ENCODE measurements at places on chromosomes 1 and 21.

GRCh38 chr1:45200906-45201500, 5.4 kb downstream of the ZSWIM5 start:
- no peak for DNase-seq

DNA sequence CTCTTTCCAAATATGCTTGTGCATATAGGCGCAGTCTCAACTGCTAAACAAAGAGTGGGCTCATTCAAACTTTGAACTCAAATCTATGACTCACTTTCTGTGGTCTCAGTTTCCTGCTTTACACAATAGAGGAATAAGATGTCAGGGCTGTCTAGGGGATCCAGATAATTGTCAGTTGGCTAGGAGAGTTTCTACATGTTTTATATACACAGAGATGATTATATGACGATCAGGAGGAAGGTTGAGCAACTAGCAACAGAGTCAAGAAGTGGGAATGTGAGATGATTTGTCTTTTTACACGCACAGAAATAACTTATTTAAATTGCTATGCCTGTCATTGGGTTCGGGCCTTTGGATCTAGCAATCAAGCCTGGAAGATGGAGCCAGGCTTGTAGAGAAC, 299.4 kb upstream of the LYPLAL1 start:
- DNase-seq, result no peak

- no peak for DNase-seq
Observed at GRCh38 chr1:156276532-156276931, 6.1 kb downstream of the SMG5 start.

- no peak for DNase-seq
Observed at GRCh38 chr1:157844089-157844830, 2.7 kb upstream of the CD5L start.

DNA sequence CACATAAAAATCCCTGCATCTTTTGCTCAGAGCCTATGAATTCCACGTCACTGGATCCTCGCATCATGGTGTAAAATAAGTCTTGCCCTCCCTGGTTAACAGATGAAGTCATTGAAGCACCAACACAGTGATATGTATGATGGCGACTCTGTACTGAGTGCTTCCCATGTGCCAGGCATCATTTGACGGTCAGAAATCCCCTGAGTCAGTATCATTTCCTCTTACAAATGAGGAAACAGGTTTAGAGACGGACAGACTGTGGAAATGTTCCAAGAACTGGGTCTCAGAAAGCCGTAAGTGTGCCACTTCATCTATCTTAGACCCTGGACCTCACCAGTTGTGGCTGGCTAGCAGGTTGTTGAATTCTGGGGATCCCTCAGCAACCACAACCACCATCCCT, 5.1 kb upstream of the OLFML2B start:
- no peak for DNase-seq

DNA sequence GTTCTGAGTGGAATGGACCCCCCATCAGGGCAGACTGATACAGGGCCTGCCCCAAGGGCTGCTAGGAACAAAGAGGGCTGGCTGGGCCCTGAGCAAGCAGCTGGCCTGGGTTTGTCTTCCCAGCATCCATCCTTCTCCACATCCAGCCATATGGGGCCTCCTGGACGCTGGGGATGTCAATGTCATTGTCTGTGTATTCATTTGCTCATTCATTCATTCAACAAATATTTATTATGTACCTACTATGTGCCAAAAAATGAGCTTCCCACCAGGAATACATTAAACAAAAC, 15.6 kb upstream of the ECE1 start:
- DNase-seq, result no peak

DNA sequence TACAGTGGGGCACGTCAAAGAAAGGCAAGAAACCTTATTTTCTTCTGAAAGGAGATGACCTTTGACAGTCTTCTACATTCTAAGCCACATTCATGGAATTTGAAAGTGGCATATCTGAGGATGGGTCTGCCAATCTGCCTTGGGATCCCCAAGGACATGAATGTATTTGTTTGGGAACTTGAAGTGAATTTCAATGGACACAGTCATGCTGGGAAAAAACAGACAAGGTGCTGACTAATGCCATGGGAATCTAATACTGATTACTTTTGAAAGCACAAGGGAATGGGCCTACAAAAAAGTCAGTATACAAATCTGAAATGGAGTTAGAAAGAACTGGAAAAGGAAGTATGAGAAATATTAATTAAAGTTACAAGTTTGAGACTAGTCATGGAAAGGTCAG, 128.8 kb downstream of the KCNJ6 start:
- DNase-seq, result no peak

GRCh38 chr1:53584777-53585107, 125.5 kb downstream of the DMRTB1 start:
- DNase-seq, result no peak

- no peak for DNase-seq
Observed at GRCh38 chr1:98490099-98490498, 171.4 kb upstream of the SNX7 start.

- DNase-seq, result no peak
Observed at GRCh38 chr21:35257413-35257812, 208.3 kb upstream of the RUNX1 start.

- no peak for DNase-seq
Observed at GRCh38 chr1:46199233-46199749, 1.1 kb upstream of the POMGNT1 start.

- no peak for DNase-seq
Observed at GRCh38 chr1:190168893-190169280, 308.8 kb downstream of the BRINP3 start.

GRCh38 chr1:208318150-208318734, 74.1 kb upstream of the PLXNA2 start:
- DNase-seq, result no peak

DNA sequence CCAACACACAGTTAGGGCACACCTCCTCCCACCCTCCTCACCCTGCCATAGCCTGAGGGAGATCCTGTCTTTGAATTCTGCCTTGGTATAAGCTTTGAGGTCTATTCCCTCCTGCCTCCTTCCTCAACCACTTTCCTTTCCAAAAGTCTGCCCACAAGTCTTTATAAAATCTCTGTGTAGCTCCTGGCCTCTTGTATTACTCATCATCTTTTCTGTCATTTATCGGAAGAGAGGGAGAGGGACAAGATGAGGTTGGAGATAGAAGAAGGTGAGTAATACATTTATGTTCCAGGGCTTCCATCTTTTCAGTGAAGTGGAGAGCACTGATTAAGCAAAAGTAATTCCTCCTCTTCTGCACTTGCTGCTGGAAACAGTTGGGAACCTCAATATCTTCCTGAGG, 30.5 kb upstream of the EFCAB14 start:
- DNase-seq, result no peak

DNA sequence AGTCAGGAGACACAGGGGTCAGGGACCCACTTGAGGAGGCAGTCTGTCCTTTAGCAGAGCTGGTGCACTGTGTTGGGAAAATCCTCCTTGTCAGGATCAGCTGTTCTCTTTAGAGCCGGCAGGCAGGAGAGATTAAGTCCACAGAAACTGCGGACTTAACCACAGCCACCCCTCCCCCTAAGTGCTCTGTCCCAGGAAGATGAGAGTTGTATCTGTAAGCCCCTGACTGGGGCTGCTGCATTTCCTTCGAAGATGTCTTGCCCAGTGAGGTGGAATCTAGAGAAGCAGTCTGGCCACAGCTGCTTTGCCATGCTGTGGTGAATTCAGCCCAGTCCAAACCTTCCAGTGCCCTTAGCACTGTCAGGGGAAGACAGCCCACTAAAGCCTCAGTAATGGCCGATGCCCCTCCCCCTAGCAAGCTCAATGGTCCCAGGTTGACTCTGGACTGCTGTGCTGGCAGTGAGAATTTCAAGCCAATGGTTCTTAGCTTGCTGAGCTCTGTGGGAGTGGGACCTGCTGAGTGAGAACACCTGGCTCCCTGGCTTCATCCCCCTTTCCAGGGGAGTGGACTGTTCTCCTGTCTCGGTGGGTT, 172.8 kb downstream of the ST6GALNAC3 start:
- DNase-seq, result no peak

DNA sequence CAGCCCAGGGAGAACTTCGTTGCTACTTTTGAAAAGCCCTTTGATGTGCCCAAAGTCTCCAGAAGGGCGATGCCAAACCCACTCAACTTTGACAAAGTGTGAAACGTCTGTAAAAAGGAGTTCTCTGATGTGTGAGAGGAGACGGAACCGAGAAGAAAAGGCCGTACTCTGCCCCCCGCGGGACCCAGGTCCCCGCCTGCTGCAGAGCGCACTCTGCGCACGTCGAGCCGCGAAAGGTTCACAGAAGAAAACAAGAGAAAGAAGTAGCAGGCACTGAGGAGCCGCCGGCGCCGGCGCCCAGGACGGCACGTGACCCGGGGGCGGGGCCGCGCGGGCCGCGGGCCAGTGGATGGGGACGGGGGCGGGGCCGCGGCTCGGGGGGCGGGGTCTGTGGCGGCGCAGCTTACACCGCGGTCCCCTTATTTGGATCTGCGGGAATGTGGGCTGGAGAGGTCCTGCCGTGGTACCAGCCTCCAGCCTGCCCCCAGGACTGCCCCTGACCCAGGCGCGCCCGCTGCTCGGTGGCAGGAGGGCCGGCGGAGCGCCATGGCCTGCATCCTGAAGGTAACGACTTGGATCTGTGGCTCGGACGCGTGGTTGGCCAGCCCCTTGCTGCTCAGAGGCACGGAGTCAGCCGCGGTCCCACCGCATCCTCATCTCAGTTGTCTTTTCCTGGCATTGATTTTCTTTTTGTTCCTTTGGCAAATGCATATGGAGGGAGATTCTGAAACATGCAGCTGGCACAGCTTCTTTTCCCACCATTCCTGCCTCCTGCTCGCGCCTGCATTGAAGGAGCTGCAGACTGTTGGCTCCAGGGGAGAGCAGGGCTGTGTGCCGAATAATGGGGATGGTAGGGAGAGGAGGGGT, at the start of gene ST6GALNAC3:
ST6GALNAC3 (plus strand) TSS at position 426 of the 867 bp plus-strand sequence.
- peak; percentile 87 for DNase-seq

DNA sequence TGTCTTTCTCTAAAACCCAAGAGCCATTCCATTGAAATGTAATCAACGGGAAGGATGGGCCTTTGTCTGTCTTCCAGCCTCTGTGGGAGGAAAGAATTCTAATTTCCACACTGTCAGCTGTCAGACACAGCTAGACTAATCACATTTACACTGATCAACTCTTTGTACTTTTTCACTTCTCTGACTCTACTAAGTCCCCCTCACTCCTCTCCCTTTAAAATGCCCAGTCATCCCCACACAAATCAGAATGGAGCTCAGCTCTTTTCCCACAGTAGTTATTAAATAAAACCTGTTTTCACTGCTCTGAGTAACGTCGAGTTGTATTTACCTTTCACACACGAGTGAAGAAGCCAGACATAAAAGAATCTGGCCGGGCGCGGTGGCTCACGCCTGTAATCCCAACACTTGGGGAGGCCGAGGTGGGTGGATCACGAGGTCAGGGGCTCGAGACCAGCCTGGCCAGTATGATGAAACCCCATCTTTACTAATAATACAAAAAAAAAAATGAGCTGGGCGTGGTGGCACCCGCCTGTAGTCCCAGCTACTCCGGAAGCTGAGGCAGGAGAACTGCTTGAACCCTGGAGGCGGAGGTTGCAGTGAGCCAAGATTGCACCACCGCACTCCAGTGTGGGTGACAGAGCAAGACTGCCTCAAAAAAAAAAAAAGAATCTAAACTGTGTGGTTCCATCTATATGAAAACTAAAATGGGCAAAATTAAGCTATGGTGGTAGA, 13.3 kb downstream of the ZBTB8OS start:
- no peak for DNase-seq

DNA sequence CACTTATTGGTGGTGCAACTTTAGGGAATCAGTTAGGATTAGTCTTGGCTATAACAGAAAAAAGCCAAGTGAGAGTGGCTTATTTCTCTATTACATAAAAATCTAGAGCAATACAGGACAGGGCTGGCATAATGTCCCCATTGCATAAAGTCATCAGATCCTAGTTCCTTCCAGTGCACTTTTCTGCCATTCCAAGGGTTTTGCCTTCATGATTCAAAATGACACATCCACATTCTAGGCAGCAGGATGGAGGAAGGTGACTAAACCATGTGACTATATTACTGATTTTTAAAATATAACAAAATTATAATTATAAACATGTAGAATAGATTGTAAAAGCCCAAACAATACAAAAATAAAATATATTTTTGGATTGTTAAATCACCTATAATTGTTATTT, 18.8 kb downstream of the JUN start:
- no peak for DNase-seq

DNA sequence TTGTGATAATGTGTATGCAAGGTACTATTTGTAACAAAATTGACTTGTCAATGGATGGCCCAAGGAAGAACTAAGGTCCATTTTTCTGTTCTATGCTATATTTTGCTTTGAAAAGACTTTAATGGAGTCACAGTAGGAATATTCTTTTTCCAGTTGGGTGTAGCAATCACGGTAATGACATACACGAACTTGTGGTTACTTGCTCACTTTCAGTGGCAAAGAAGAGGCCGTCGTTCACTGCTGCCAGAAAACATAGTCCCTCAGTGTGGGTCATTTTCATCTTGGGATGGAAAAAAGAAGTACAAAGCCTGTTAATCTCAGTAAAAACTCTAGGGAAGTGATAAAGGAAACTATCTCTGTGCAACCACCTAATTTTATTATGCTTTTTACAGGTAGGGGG, 47.8 kb upstream of the LAMC2 start:
- DNase-seq, result no peak

DNA sequence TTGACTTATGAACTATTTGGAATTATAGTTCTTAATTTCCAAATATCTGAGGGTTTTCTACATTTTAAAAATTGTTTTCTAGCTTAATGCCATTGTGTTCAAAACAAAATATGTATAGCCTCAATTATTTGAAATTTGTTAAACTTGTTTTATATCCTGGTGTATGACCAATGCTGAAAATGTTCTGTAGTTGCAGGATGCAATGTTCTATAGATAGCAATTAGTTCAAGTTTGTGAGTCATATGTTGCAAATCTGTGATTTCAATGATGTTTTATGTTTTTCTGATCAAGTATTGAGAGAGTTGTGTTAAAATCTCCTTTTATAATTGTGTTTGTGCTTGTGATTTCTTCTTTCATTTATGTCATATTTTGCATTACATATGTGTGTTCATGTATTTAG, 517.5 kb downstream of the ADGRL2 start:
- no peak for DNase-seq

- no peak for DNase-seq
Observed at GRCh38 chr1:237701534-237701933, 189.2 kb downstream of the ZP4 start.

- no peak for DNase-seq
Observed at GRCh38 chr1:242534753-242535152, 10.3 kb upstream of the PLD5 start.

DNA sequence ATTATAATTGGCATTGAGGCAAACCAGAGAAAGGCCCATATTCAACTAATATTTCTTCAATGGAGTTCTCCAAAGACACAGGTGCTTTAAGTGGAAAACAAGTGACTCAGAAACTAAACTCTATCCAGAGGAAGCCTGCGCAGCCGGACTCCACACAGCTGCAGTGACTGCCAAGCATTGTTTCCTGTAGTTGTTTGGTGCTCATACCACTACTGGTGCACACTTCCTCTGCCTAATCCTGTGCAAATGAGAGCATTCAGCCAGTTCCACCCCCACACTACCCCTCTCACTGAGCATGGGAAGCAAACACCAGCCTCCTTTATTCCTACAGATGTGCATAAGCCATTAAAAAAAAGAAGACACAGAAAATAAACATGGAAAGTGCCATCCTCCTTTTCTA, 102.9 kb downstream of the VAV3 start:
- no peak for DNase-seq

All from activated T-cell treated with anti-CD3 and anti-CD28 coated beads, Interleukin-2, amount 50 U/mL, for 24 hours (primary cell).